ENCODE measurements at places on chromosomes 6 and 20. TPM values are rescaled to one million over a fixed set of nuclear protein-coding genes. Genes with fewer than 3 reads are reported as not detected.

Gene EEF1A2
- not detected for total RNA-seq

Gene GGT7
- 8.8 TPM for total RNA-seq

Gene BIRC7
- total RNA-seq: not detected

Gene ANKRD66
- not detected for total RNA-seq

Gene TRIM31
- total RNA-seq: not detected

Gene TRIM15
- not detected for total RNA-seq

Gene CLDN20
- total RNA-seq: not detected

Gene CASS4
- 0.20 TPM for total RNA-seq

Gene ERVFRD-1
- total RNA-seq: not detected
